ENCODE measurements at places on chromosomes 5 and 9. TPM values are rescaled to one million over a fixed set of nuclear protein-coding genes. Genes with fewer than 3 reads are reported as not detected.

DNA sequence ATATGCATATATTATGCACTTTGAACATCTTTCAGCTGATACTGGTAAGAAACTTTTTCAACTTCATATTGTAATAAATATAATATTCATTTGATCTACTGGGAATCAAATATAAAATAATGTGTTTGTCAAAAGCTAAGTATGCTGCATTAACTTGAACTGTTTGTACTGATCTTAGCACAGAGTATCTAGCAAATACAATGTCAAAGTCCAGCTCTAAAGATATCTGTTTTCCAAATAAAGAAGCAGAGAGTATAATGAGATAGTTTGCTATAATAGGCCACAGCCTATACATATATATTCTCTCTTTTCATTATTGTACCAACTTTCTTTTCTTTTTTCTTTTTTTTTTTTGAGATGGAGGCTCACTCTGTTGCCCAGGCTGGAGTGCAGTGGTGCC is 417.0 kb downstream of the TMEM161B start:
- DNase-seq = no peak

DNA sequence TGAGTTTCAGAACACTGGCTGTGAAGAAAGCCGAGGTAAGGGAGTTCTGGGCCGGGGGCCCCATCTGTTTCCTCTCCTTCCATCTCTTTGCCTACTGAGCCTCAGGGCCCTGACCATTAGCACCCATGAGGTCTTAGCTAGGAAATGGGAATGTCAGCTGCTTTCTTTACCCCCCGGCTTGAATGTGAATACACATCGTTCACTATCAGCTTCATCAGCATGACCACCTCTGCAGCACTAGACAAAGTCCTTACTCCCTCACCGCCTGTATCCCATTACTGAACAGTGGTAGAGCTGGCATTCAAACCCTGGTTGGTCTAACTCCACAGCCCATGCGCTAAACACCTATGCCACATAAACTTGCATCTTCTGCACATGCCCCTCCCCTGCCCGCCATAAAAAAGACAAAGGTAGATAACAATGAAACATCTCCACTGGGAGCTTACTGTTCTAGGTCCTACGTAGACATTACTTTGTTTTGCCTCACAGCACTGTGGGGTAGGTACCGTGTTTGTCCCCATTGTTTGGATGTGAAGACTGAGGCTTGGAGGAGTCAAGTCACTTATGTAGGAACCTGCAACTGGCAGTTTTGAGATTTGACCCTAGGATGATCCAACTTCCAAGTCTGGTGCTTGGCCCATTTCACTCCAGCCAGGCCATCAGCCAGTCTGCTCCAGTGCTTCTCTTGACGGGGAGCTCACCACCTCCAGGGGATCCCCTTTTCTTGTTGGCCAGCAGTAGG is 93.3 kb downstream of the AMBP start:
- DNase-seq = no peak

The IFNB1 gene
- not detected for total RNA-seq

- no peak for DNase-seq
Observed at GRCh38 chr5:136501133-136501532, 135.8 kb upstream of the TRPC7 start.

DNA sequence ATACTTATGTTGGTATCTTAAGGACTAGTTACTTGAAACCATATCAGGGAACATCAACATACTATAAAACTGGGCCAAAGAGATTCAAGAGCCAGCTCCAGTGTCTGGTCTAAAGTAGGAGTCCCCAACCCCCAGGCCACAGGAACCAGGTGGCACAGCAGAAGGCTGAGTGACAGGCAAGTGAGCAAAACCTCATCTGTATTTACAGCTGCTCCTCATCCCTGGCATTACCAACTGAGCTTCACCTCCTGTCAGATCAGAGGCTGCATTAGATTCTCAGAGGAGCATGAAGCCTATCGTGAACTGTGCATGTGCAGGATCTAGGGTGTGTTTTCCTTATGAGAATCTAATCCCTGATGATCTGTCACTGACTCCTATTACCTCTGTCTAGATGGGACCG is 581.6 kb upstream of the CDH9 start:
- DNase-seq = no peak

- DNase-seq = peak; percentile 90
Observed at GRCh38 chr5:43007246-43007910, 32.7 kb downstream of the ANXA2R start.

All from tongue (tissue), 3 donors.